ENCODE measurements at places on chromosomes 5 and 9. TPM values are rescaled to one million over a fixed set of nuclear protein-coding genes. Genes with fewer than 3 reads are reported as not detected.

FST gene
- total RNA-seq, result 9.2 TPM

ORM2 gene
- not detected for total RNA-seq

C5orf52 gene
- not detected for total RNA-seq

PLPPR1 gene
- total RNA-seq, result not detected

IRX1 gene
- total RNA-seq, result not detected

CDO1 gene
- total RNA-seq, result 4.9 TPM

CDH18 gene
- not detected for total RNA-seq

C9orf153 gene
- 0.34 TPM for total RNA-seq

IL13 gene
- not detected for total RNA-seq

GPR151 gene
- not detected for total RNA-seq

PALM2AKAP2 gene
- 110 TPM for total RNA-seq

POLR1E gene
- total RNA-seq, result 25.6 TPM

CATSPER3 gene
- total RNA-seq, result 0.69 TPM

MSX2 gene
- 1.4 TPM for total RNA-seq

RGS7BP gene
- 1.2 TPM for total RNA-seq

PCDHGB4 gene
- 7.1 TPM for total RNA-seq

PRDM9 gene
- total RNA-seq, result not detected

PCDHA3 gene
- total RNA-seq, result 0.07 TPM

SPATA6L gene
- total RNA-seq, result 1.5 TPM

TTC23L gene
- total RNA-seq, result not detected

ZNF883 gene
- 3.6 TPM for total RNA-seq

PFN3 gene
- total RNA-seq, result not detected

CBY3 gene
- not detected for total RNA-seq

FIBCD1 gene
- 0.33 TPM for total RNA-seq

EQTN gene
- total RNA-seq, result not detected

MEIKIN gene
- total RNA-seq, result not detected

SLC4A9 gene
- total RNA-seq, result not detected

ANKRD55 gene
- total RNA-seq, result not detected

TPPP gene
- 10.0 TPM for total RNA-seq

TLE1 gene
- total RNA-seq, result 7.9 TPM

ZNF366 gene
- 7.5 TPM for total RNA-seq

CCL28 gene
- 0.45 TPM for total RNA-seq

C7 gene
- 65.0 TPM for total RNA-seq

LHX6 gene
- 6.2 TPM for total RNA-seq

TBC1D13 gene
- total RNA-seq, result 17.3 TPM

TRIM36 gene
- 0.10 TPM for total RNA-seq

OR13C3 gene
- total RNA-seq, result not detected

PCDHGA2 gene
- total RNA-seq, result 7.6 TPM

SLC35D2 gene
- 14.6 TPM for total RNA-seq

ARSI gene
- total RNA-seq, result 0.32 TPM

ZDHHC11B gene
- 5.0 TPM for total RNA-seq

GFRA3 gene
- 0.87 TPM for total RNA-seq

C1QTNF2 gene
- total RNA-seq, result 1.3 TPM

DNAJC21 gene
- total RNA-seq, result 50.1 TPM

SHISAL2B gene
- not detected for total RNA-seq

SYNPO gene
- 716 TPM for total RNA-seq

PTPRD gene
- total RNA-seq, result 9.9 TPM

FNBP1 gene
- total RNA-seq, result 24.9 TPM

Data from heart right ventricle (tissue), 16 donors.